ENCODE measurements at places on chromosomes 7 and 10.

DNA sequence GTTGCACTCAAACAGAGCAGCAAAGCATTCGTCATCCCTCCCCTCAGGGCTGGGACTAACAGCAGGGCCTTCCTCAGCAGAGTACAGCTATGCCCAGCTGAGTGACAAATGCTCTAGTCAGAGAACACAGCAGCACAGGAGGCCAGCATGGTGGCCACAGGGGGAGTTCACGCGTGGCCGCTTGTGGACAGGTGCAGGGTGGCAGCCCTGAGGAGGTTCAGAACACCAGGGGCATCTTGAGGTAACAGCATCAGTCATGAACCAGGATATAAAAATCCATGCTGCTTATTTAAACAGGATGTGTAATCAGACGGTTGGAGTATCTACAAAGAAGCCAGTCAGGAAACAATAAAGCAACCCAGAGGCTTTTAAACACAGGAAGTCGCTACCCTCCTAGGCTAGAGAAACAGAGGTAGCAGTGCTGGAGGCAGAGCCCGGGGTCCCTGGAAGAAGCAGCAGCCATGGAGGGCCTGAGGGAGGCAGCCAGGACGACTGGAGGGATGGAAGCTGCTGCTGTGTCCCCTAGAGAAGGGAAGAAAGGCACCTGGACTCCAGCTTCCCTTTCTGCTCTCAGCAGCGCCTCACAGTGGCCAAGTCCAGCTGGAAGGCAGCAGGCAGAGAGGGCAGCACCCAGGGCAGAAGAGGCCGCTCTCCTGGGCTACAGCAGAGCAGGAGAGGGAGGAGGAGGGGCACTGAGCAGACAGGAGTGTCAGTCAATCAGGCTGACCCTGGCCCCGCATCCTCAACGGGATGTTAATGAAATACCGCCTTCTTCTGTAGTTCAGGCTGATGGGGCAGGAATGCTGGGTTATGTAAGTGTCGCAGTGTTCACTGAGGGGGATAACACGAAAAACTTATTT, 70.8 kb upstream of the UCN3 start:
- no peaks in the 10 kb centered on the region for H3K27me3 ChIP-seq
- H3K27ac ChIP-seq = peak overlapping the region; percentile 98
- H3K4me1 ChIP-seq = peaks cover 82% of the 10 kb centered on the region

DNA sequence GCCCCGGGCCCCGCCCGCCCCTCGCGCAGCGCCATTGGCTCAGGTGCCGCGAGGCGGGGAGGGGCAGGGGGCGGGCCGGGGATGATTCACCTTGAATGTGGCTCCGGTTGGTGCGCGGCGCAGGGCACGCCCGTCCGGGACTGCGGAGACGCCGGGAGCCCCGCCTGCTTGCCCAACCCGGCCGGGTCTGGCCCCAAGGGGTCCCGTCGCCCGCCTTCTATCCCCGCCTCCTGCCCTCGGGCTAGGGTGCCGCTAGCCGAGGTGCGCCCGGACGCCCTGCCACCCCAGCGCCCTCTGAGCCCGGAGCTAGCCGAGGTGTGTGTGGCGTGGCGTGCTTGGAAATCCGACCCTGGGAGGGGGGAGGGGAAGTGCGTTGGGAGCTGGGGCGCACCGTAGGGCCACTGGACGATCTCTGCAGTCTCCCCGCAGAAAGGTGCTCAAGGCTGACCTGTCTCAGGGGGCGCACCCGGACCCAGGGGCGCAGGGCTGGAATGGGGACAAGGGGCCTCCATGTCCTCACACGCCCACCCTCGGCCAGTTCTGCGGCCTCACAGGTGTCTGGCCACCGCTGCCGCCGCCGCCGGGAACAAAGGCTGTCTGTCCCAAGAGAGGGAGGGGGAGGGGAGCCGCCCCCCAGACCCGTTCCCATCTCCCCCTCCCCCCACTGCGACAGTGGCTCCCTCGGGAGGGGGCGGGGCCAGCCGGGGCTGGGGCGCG, 168.9 kb downstream of the NRF1 start:
- peaks cover 13% of the 10 kb centered on the region for H3K36me3 ChIP-seq
- peaks cover 64% of the 10 kb centered on the region for H3K27me3 ChIP-seq
- DNase-seq = peak; percentile 80
- no peak overlapping the region for H3K27ac ChIP-seq
- H3K4me1 ChIP-seq = peaks cover 35% of the 10 kb centered on the region

GRCh38 chr7:157017149-157017548, 6.7 kb upstream of the MNX1 start:
- no peak for DNase-seq
- peaks cover 18% of the 10 kb centered on the region for H3K4me1 ChIP-seq
- peaks cover 81% of the 10 kb centered on the region for H3K27me3 ChIP-seq

DNA sequence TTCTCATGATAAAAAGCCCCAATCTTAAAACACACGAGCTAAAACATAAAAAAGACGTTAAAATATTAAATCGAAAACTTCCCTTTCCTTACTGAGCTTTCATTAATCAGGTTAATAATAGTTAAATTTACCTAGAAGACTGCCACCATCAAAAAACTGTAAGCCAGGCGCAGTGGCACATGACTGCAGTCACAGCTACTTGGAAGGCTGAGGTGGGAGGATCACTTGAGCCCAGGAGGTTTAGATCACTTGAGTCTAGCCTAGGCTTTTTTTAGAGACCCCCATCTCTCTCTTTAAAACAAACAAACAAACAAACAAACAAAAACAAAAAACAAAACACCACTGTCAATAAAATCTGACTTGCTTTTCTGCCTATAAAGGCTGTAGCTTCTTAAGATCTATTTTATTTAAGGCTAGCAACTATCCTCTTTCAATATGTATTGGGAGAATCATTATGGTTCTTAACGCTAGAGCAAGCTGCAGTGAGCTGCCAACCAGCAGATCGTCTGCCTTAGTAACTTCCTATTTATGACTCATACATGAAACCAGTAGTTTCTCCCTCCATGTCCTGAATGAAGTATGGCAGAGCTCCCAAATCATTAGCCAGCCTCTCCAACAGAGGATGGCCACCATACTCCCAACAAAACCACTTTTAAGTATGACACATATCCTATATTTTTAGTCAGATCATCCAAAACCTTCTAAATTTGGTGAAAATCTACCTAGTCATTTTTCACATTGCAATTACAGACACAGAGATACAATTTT, 163.7 kb downstream of the SRPK2 start:
- peaks cover 12% of the 10 kb centered on the region for H3K4me1 ChIP-seq
- peaks cover 10% of the 10 kb centered on the region for H3K36me3 ChIP-seq
- H3K4me3 ChIP-seq = no peak overlapping the region
- no peak for DNase-seq
- H3K27me3 ChIP-seq = no peaks in the 10 kb centered on the region

DNA sequence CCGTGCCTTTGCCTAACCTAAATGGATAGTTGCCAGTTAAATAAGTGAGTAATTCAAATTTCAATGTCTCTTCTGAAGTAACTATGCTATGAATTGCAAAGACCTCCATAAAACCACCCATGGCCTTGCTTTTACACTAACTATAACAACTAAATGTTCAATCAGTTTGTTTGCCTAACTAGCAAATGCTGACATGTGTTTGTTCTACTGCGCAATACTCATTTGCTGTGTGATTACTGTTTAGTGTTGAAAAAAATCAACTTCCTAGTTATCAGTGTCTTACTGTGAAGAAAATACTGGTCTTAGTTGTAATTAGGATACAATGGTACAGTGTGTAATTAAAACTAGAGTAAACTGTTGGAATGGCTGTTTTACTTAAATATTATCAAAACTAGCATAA, 47.3 kb upstream of the GATAD1 start:
- H3K36me3 ChIP-seq = peaks cover 27% of the 10 kb centered on the region
- no peak overlapping the region for H3K4me3 ChIP-seq
- no peaks in the 10 kb centered on the region for H3K27me3 ChIP-seq
- no peak for DNase-seq
- peaks cover 15% of the 10 kb centered on the region for H3K4me1 ChIP-seq

DNA sequence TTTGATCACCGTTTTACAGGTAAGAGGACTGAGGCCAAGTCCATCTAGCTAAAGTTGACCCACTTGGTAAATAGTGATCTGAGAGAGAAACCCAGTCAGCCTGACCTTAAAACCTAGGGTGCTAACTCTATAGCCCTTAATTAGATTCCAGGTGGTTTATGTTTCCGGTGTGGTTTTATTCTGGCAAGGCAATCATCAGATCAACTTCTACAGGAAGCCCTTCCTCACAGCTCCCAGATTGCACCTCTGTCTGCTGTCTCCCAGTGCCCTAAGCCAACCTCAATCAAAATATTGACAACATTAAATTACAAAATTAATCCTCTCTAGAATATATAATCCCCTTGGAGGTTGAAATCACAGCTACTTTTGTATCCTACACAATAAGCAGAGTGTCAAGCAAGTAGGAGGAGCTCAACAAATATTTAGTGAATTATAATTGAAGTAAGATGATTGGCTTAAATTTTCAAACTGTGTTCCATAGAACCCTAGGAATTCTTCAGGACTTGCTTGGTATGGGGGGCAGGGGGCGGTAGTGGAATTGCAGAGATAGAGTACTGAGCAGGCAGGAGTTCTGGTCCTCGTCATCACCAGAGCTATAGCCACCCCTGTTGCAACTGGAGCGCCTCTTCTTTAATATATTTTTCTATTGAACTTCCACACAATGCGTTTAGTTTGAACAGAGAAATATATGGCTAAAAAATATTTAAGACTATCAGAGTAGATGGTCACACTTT, 692.8 kb upstream of the LRRN3 start:
- H3K36me3 ChIP-seq = no peaks in the 10 kb centered on the region
- H3K27me3 ChIP-seq = no peaks in the 10 kb centered on the region
- no peak overlapping the region for H3K4me3 ChIP-seq
- H3K4me1 ChIP-seq = no peaks in the 10 kb centered on the region

- peaks cover 7% of the 10 kb centered on the region for H3K27me3 ChIP-seq
- no peaks in the 10 kb centered on the region for H3K36me3 ChIP-seq
- H3K4me1 ChIP-seq = peaks cover 2% of the 10 kb centered on the region
- no peak overlapping the region for H3K4me3 ChIP-seq
Measured at GRCh38 chr10:109968953-109969759, 38.6 kb upstream of the ADD3 start.

- no peak for DNase-seq
- H3K4me3 ChIP-seq = no peak overlapping the region
- H3K36me3 ChIP-seq = peaks cover 15% of the 10 kb centered on the region
- H3K4me1 ChIP-seq = peaks cover 45% of the 10 kb centered on the region
Measured at GRCh38 chr10:84360637-84361365, 32.4 kb downstream of the CCSER2 start.

DNA sequence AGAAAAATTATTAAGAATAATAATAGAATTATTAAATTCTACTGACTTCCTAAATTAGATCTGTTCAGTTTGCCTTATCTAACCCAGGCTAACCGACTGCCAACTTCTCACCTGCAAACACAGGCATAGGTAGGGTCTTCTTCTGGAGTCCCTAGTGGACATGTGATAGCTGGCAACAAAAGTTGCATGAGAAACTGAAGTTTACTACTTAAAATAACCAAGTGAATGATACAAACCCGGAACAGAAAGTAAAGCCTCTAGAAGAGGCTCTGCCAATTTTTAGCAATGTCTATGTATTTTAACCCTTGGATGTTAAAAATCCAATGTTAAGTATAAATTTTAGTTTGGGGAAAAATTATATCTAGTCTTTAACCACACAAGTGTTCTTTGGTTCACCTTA, 37.6 kb downstream of the NDUFB2 start:
- DNase-seq = no peak
- no peaks in the 10 kb centered on the region for H3K27me3 ChIP-seq
- H3K27ac ChIP-seq = no peak overlapping the region
- peaks cover 13% of the 10 kb centered on the region for H3K36me3 ChIP-seq
- H3K4me1 ChIP-seq = peaks cover 2% of the 10 kb centered on the region
- H3K4me3 ChIP-seq = no peak overlapping the region

DNA sequence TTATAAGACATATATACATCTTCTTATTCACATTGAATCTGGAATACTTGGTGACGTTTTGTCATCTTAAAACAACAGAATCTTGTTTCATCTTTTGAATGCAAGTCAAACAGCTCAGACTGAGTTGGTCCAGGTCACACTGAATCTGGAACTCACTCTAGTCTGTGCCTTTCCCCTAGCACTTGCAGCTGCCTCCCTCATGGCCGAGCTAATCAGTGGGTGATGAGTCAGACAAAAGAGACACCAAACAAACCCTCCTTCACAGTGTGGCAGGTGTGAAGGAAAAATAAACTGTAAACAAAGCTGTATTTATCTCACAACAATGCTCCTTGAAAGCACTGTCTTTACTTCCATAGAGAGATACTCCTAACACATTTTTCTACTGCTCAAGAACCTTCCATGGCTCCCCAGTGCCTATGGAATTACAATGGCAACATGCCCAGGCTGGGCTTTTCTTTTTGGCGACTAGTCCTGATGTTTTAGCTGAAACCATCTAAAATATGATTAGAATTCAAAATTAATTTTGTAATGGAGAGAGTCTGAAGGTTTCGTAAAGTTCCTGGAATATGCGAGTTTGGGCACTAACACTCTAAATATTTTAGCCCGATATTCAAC, 140.0 kb downstream of the ZNF365 start:
- no peak for DNase-seq
- peaks cover 23% of the 10 kb centered on the region for H3K27me3 ChIP-seq
- no peaks in the 10 kb centered on the region for H3K36me3 ChIP-seq
- no peak overlapping the region for H3K4me3 ChIP-seq
- peaks cover 2% of the 10 kb centered on the region for H3K4me1 ChIP-seq
- no peak overlapping the region for H3K27ac ChIP-seq

DNA sequence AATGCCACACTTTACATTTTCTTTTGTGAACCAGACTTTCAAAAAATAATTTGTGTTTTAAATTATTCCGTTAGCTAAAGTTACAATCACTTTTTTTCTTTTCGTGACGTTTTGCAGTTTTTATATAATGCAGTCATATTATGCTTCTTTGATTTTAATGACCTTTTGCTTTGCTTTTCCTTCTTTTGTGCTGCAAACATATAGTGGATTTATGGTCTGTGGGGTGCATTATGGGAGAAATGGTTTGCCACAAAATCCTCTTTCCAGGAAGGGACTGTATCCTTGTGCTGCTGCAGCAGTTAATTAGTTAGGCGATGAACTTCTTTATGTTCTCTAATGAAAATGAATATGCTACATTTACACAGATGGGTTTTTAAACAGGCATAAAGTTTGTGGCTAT, 117.4 kb downstream of the MAPK8 start:
- no peak overlapping the region for H3K27ac ChIP-seq
- H3K27me3 ChIP-seq = no peaks in the 10 kb centered on the region
- peaks cover 5% of the 10 kb centered on the region for H3K36me3 ChIP-seq
- no peaks in the 10 kb centered on the region for H3K4me1 ChIP-seq
- H3K4me3 ChIP-seq = no peak overlapping the region
- no peak for DNase-seq

DNA sequence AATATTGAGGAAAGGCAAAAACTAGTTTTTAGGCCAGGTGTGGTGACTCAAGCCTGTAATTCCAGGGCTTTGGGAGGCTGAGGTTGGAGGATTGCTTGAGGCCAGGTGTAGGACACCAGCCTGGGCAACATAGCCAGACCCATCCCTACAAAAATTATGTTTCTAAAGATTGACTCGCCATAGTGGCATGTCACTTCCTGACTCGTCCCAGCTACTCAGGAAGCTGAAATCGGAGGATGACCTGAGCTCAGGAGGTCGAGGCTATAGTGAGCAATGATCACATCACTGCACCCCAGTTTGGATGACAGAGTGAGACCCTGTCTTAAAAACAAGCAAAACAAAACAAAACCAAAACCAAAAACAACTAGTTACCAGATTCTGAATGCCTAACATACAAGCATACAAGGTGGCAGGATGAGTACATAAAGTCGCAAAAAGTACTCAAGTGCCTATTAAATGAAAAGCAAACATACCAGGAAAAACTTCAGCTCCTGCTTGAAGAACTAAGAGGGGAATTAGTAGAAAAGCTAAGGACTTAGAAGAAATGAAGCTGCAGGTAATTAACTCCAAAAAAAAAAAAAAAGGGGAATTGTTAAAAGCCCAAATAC, 14.1 kb downstream of the ZNF398 start:
- peaks cover 36% of the 10 kb centered on the region for H3K36me3 ChIP-seq
- H3K27ac ChIP-seq = peak overlapping the region; percentile 71
- no peak for DNase-seq
- H3K4me1 ChIP-seq = peaks cover 23% of the 10 kb centered on the region
